Neural progenitor cell (in vitro differentiated cells): ENCODE measurements at places on chromosomes 16 and 17. TPM values are rescaled to one million over a fixed set of nuclear protein-coding genes. Genes with fewer than 3 reads are reported as not detected.

DNA sequence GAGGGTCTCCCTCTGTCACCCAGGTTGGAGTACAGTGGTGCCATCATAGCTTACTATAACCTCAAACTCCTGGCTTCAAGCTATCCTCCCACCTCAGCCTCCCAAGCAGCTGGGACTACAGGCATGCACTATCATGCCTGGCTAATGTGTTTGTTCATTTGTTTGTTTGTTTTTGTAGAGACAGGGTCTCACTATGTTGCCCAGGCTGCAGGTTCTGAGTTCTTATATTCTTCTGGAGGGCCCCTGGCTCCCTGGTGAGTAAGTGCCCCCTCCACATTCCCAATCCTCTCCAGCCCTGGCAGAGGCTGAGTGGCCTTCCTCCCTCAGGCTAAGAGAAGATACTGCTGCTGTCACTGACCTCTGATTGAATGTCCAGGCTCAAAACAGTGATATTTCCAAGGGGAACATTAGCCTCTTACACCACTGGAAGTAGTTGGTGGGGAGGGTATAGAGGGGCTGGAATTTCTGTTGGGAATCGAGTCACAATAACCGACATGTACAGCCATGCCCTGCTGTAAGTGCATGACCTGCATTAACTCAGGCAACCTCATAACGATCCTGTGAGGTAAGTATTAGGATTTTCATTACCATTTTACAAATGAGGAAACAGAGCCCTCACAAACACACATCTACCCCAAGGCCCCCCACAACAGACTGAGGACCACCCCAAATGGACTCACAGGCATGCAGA, 2.7 kb upstream of the ETV4 start:
- no peaks in the 10 kb centered on the region for H3K36me3 ChIP-seq
- DNase-seq, result no peak
- no peak overlapping the region for H3K4me3 ChIP-seq
- H3K27ac ChIP-seq, result no peak overlapping the region
- H3K4me1 ChIP-seq, result peaks cover 18% of the 10 kb centered on the region

DNA sequence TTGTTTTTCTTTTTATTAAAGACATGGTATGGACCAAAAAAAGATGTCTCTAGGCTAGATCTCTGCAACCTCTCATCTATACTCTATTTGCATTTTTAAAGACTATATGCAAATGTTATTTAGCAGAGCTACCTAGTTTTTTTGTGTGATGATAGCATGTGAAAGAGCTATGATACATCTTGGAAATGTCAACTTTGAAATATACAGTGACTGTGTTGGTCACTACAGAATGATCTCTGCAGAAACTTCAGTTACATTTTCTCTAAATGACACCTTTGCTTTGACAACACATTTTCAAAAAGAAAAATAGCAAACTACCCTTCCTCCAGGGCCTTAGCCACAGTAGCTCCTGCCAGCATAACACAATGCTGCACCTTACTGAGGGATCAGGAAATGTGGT, 86.6 kb downstream of the PRKCB start:
- H3K4me1 ChIP-seq, result no peaks in the 10 kb centered on the region
- no peak for DNase-seq
- H3K27me3 ChIP-seq, result no peaks in the 10 kb centered on the region
- no peak overlapping the region for H3K4me3 ChIP-seq

DNA sequence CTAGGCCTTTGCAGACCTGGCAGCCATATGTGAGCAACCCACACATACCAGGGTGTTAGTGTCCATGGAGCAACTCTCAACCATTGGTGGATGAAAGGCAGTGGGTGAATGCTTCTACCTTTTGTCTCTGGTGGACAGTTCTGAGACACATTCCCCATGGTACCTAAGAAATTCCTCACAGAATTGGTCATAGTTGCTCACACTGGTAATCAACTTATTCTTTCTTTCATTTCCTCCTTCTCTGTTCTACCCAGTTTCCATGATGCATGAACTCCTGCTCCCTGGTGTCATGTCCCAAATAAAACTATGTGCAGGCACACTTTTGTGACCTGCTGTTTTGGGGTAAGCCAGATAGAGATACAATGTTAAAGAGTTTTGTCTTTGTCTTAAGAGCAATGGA, 33.2 kb upstream of the MPHOSPH6 start:
- H3K36me3 ChIP-seq, result no peaks in the 10 kb centered on the region
- no peaks in the 10 kb centered on the region for H3K27me3 ChIP-seq
- H3K4me3 ChIP-seq, result no peak overlapping the region
- DNase-seq, result no peak
- H3K27ac ChIP-seq, result no peak overlapping the region

DNA sequence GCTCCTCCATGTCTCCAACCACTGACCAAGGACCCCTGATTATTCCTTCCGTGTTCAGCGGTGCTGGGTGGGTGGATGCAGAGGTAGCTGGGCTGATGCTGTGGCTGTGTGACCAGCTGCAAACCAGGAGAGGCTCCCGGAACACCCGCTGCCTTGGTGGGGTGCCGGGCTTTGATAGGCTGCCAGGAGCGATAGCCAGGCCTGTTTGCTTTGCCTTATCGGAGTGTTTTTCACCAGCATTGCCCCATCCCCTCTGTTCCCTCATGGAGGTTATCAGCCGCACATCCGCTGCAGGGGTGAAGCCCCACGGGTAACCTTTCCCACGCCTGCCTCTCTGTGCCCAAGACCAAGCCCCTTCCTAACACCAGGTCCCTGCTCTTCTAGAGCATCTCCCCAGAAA, 354.3 kb downstream of the C16orf95 start:
- no peaks in the 10 kb centered on the region for H3K36me3 ChIP-seq
- H3K27me3 ChIP-seq, result no peaks in the 10 kb centered on the region
- no peak overlapping the region for H3K4me3 ChIP-seq

DNA sequence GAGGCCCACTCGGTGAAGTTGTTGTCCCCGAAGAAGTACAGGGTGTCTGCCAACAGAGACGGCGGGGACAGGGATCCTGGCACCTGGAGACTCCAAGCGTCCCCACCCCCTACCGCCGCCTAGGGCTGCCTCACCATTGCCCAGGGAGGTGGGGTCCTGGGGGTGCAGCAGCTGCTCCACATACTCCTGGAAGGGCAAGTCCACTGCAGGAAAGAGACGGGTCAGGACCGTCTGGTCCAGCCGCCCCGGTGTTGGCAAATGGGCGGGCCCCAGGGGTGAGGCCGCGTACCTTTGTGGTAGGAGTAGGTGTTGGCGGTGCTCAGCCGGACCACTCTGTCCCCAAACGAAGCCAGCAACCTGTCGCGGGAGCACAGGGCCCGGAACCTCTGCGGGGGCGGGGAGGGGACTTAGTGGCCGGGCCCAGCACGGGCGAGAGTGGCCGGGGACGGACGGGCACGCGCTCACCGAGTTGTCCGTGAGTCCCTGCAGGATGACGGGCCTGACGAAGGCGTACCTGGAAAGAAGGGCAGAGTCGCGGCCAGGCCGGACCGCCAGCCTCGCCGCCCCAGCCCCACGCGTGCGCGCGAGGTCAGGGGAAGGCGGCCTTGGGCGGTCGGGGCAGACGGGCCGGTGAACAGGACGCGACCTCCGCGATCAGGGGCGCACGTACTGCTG, 601 bp downstream of the JMJD8 start:
- peaks cover 2% of the 10 kb centered on the region for H3K36me3 ChIP-seq
- no peaks in the 10 kb centered on the region for H3K27me3 ChIP-seq
- no peak overlapping the region for H3K27ac ChIP-seq
- DNase-seq, result peak; percentile 33

Gene CA7
- total RNA-seq, result not detected in 2 replicates

Gene DPEP3
- total RNA-seq, result 0.19 TPM in 1 of 2 replicates, not detected in the other

- H3K27ac ChIP-seq, result no peak overlapping the region
- H3K4me1 ChIP-seq, result peaks cover 31% of the 10 kb centered on the region
- no peaks in the 10 kb centered on the region for H3K36me3 ChIP-seq
- H3K4me3 ChIP-seq, result no peak overlapping the region
- DNase-seq, result no peak
Observed at GRCh38 chr16:61944004-61944403, 92.2 kb downstream of the CDH8 start.

DNA sequence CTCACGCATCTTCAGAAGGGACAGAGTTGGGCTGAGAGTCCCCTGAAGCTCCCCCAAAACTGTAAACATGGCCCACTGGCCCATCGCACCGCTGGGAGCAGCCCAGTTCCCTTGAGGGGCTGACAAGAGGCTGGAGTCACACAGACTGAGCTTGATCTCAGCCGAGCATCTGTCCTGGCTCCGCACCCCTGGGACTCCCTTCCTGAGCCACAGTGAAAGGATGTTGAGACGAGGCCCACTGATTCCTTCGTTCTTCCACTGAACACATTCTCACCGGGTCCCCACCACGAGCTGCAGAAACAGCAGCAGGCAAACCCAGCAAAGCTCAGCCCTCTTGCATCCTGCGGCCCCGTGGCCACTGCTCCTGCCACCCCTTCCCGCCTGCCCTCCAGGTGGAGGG, 145.9 kb upstream of the CIBAR2 start:
- no peaks in the 10 kb centered on the region for H3K36me3 ChIP-seq
- H3K27me3 ChIP-seq, result no peaks in the 10 kb centered on the region
- no peak overlapping the region for H3K27ac ChIP-seq
- no peak for DNase-seq
- peaks cover 32% of the 10 kb centered on the region for H3K4me1 ChIP-seq
- H3K4me3 ChIP-seq, result no peak overlapping the region

Gene GCGR
- total RNA-seq, result not detected in 2 replicates

Gene NACA2
- not detected in 2 replicates for total RNA-seq

GRCh38 chr16:88812513-88813268, 963 bp upstream of the APRT start:
- H3K4me3 ChIP-seq, result peak overlapping the region; percentile 70
- peaks cover 4% of the 10 kb centered on the region for H3K4me1 ChIP-seq
- no peaks in the 10 kb centered on the region for H3K36me3 ChIP-seq
- no peaks in the 10 kb centered on the region for H3K27me3 ChIP-seq
- H3K27ac ChIP-seq, result peak overlapping the region; percentile 68
- no peak for DNase-seq

GRCh38 chr16:80554033-80554432, 13.2 kb downstream of the DYNLRB2 start:
- no peak for DNase-seq
- H3K27ac ChIP-seq, result no peak overlapping the region
- H3K36me3 ChIP-seq, result no peaks in the 10 kb centered on the region
- H3K4me1 ChIP-seq, result no peaks in the 10 kb centered on the region

Gene FSCN2
- total RNA-seq, result 0.28 TPM in 1 of 2 replicates, not detected in the other

DNA sequence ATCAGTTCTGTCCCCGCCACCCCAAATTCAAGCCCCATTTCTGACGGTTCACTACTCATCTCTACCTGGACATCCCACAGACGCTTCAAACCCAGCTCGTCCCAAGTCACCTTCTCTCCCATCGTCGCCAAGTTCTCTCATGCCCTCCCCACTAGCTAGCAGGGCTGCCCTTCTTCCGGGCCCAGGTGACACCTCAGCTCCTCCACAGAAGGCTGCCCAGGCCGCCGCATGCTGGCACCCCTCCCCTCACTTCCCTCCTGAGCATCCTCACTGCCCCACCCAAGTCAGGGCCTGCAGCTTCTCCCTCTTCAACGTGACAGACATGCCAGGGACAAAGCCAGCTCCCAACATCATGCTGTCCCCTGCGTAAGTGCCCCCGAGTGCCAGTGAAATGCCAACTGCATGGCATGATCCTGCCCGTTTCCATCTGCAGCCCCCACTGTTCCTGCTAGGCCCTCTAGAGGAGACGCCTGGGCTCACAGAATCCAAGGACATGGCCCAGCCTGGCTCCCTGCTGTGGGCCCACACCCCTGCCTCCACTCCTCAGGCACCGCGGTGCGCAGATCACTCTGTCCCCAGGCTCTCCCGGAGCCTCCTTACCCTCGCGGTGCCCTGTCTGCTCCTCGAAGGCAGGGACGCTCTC, 5.9 kb downstream of the CYB561 start:
- no peak for DNase-seq
- peaks cover 3% of the 10 kb centered on the region for H3K4me1 ChIP-seq
- no peaks in the 10 kb centered on the region for H3K36me3 ChIP-seq
- no peak overlapping the region for H3K4me3 ChIP-seq
- H3K27ac ChIP-seq, result no peak overlapping the region
- H3K27me3 ChIP-seq, result peaks cover 11% of the 10 kb centered on the region

DNA sequence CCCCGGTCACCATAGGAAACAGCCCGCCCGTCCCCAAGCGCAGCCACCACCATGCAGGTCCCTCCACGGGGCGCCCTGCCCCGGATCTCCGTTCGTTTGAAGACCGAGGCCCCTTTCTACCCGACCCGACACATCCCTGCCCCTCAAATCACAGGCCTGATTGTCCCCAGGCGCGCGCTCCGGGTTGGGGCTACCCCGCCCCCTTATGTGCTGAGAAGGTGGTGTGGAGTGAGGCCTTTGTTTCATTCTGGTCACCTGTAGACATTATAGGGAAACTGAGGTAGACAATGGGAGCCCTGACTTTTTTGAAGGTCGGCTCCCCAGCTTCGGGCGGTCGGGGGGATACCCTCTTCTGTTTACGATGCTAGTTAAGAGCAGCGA, 763 bp upstream of the ACTG1 start:
- no peaks in the 10 kb centered on the region for H3K36me3 ChIP-seq
- H3K27ac ChIP-seq, result no peak overlapping the region
- DNase-seq, result peak; percentile 87
- H3K4me1 ChIP-seq, result peaks cover 27% of the 10 kb centered on the region
- peak overlapping the region; percentile 98 for H3K4me3 ChIP-seq

DNA sequence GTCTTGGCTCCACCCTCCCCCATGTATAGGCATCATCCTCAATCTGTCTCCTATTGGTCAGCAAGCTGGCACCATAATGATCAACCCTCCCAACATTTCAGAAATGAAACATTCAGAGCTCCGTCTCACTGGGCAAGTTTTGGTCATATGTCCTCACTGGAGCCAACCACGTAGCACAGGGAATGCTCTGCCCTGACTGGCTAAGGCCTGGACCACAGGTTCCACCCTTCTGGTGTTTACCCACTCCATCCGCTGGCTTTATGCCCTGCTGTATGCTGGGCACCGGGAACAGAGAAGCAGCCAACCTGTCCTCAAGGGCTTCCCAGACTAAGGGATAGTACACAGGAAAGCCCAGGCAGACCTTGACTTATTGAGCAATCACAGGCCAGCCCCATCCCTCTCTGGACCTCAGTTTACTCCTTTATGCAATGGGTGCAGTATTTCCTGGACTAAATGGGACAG, 20.5 kb downstream of the MYO15A start:
- no peak for DNase-seq
- H3K27me3 ChIP-seq, result no peaks in the 10 kb centered on the region
- no peaks in the 10 kb centered on the region for H3K36me3 ChIP-seq

- no peak overlapping the region for H3K4me3 ChIP-seq
- no peaks in the 10 kb centered on the region for H3K36me3 ChIP-seq
- no peak overlapping the region for H3K27ac ChIP-seq
- H3K27me3 ChIP-seq, result peaks cover 30% of the 10 kb centered on the region
Observed at GRCh38 chr16:8966817-8967131, 3.1 kb upstream of the USP7 start.

DNA sequence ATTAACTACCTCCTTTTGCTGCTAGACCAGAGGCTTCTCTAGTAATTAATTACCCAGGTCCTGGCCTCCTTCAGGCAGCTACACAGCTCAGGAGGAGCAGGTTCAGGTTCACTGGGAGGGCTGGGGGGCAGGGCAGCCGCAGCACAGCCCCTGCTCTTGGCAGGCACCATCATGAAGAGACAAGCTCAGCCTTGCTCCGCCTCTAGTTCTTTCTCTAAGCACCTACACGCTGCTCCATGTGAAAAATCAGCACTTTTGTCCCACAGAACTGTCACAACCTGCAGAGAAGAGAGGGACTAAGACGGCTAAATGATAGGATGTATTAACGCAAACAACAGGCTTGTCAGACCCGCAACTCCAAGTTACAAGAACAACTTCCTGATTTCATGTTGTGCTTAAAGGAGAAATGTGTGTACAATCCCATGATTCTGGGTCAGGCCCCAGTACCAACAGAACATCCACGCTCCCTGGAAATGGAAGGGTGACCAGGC, 53.4 kb downstream of the GRB2 start:
- H3K36me3 ChIP-seq, result no peaks in the 10 kb centered on the region
- DNase-seq, result peak; percentile 21
- no peaks in the 10 kb centered on the region for H3K27me3 ChIP-seq
- H3K27ac ChIP-seq, result peak overlapping the region; percentile 13
- peaks cover 26% of the 10 kb centered on the region for H3K4me1 ChIP-seq
